ENCODE measurements at places on chromosomes 5 and 9. TPM values are rescaled to one million over a fixed set of nuclear protein-coding genes. Genes with fewer than 3 reads are reported as not detected.

DNA sequence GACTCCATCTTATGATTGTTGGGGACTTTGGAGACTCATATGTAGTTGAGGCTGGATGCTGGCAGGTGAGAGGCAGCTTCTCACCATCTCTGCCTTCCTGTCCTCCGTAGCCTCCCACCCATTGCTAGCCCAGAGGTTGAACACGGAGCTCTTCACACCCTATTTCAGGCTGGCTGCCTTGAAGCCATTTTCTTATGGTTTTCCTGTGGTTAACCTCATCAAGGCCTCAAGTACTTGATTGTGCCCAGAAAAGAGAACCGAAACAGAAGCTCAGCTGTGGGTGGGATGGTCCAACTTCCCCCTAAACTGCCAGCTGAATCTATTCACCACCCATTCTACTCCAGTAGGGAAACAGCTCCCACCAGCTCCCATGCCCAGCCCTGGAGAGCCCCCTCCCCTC, 102.9 kb downstream of the LIFR start:
- DNase-seq: no peak

DNA sequence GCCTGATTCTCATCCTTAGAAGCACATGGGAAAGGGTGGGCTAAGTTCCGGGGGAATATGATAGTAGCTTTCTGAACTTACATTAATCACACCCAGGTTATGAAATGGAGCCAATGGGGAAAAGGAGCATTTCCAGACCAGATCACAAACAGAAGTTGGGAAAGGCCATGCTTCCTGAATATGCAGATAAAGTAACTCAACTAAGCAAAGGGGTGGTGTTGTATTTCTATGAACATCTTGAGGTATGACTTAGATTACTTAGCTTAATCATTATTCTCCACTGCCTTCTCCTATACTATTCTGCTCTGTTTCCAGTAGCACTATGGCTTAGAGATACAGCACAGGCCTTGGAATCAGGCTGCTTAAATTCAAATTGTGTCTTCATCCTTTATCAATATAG, 10.5 kb downstream of the C5orf46 start:
- DNase-seq: no peak

DNA sequence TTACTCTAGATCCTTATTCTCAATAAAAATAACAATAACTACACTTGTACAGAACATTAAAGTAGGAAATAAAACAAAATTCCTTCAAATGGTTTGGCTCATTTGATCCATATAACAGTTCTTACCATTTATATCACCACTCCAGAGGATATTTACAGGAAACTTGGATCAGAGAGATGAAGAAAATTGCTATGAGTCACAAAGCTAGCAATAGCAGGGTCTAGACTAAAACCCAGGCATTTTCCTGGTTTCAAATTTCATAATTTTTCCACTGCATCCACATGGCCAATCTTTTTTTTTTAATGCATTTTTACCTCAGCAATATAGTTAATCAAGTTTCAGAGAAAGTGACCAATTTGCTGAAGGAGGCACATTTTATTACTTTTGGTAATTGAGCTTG, 299.2 kb downstream of the ELAVL2 start:
- no peak for DNase-seq

GRCh38 chr5:168734119-168734518, 155.0 kb upstream of the PANK3 start:
- DNase-seq: no peak

- DNase-seq: no peak
Observed at GRCh38 chr5:150596826-150597225, 43.6 kb upstream of the SYNPO start.

DNA sequence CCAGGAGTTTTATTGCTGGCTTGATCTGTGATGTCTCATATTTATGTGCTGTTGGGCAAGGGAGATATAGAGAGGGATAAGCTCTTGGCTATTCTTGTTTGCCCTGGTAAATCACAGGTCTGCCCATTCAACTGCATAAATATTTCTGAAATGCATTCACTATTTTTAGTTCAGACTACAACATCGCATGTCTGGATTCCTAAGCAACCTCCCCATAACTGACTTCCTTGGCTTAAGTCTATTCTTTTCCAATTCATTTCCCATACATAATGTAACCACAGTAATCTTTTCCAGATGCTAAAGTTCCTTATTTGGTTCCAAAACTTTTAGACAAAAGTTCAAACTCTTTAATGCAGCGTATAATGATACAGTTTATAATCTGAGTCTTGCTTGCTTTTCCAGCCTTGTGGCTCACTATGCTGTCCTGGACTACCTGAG, 321.4 kb upstream of the ACTBL2 start:
- DNase-seq: no peak

GRCh38 chr9:137579259-137579604, 507 bp upstream of the DPH7 start:
- DNase-seq: no peak

GRCh38 chr9:589723-590122, 251.8 kb upstream of the DMRT1 start:
- DNase-seq: no peak

GRCh38 chr9:78189001-78189400, 46.9 kb upstream of the CEP78 start:
- DNase-seq: no peak

DNA sequence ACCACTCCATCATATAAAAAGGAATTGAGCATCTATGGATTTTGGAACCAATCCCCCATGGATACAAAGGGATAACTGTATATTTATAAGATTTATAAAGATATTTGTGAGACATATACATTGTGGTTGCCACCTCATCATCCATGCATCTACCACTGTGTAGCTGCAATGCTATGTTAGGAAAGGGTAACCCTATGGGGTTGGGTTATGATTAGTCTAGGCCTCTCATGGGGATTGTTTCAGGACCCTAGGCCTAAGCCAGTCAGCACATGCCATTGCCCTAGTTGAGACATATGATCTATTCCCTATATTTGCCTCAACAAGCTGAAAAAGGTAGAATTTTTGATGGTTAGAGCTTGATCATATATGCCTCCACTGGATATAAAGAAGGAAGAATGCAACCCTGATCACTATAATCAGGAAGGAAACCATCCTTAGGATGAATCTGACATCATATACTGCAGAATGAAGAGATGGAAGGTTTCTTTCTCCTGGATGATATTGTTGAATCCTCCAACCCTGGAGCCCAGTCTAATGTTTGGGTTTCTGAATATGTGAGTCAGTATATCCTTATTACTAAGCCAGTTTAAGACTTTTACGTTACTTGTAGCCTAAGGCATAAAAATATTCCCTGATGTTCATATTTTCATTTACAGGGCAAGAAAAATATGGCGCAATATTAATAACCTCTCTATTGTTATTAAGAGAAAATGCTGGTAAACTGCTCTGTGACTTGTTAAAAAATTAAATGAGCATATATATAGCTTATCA, 94.2 kb downstream of the ADAMTS19 start:
- no peak for DNase-seq

GRCh38 chr9:33127881-33128280, 39.3 kb downstream of the B4GALT1 start:
- no peak for DNase-seq

DNA sequence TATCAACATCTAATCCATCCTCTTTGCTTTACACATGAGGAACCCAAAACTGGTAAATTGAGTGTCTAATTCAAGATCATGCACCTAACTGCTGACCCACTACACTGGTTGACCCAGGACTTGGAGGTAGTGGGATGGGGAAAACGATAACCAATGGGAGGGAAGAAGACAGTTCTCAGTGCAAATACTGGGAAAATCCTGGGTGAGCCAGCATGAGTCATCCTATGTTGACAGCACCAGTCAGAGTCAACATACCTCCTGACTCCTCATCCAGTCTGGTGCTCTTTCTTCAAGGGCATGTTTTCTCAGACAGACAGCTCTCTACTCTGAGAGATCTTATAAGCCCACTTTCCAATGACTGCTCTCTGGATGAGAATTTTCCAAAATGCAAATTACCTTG, 232.8 kb upstream of the PTGER4 start:
- DNase-seq: peak; percentile 60

Gene FOXD4L4
- 0.13 TPM for total RNA-seq

Gene IRX1
- not detected for total RNA-seq

Gene PCDHB12
- total RNA-seq: 0.26 TPM

Gene HAVCR2
- 0.64 TPM for total RNA-seq

Gene PCSK1
- 0.26 TPM for total RNA-seq
